ENCODE measurements at places on chromosomes 1 and 21.
A peak's percentile ranks its signal among the peaks of the same experiment; 100 is the strongest.

GRCh38 chr1:10693497-10694273, 102.8 kb downstream of the CASZ1 start:
- peak; percentile 66 for DNase-seq

DNA sequence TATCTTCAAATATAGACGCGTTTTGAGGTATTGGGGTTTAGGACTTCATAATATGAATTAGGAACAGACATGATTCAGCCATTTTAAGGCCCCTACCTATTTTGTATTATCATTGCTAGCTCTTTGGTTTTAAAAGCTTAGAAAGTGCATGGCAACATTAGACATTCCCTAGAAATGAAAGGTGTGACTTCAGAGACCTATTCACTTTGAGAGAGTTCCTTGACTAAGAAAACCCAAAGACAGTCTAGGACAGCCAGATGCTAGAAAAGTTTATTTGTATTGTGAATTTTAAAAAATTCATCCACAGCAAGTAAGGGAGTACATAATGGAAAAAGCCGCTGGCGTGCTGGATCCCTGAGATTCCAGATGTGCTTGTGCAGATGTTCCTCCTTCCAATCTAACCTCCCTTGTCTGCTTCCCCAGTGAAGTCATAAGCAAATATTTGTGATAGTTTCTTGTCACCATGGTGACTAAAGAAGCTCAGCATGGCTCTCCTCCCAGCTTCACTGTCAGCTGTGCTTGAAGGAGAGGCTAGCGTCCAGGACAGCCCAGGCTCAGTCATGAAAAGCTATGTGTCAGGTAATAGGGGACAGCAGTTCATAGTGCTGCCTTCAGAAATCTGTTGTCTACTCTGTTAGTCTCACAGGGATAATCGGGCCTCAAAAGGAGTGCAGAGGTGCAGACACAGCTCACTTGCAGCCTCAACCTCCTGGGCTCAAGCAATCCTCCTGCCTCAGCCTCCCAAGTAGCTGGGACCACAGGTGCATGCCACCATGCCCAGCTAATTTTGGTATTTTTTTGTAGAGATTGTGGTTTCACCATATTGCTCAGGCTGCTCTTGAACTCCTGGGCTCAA, 34.8 kb downstream of the KPNA6 start:
- DNase-seq, result no peak

- DNase-seq, result no peak
Observed at GRCh38 chr1:22753481-22753971, 42.9 kb downstream of the EPHB2 start.

GRCh38 chr1:238653693-238654321, 732.6 kb upstream of the CHRM3 start:
- no peak for DNase-seq

- no peak for DNase-seq
Observed at GRCh38 chr1:99786751-99787501, 20.5 kb upstream of the FRRS1 start.

- no peak for DNase-seq
Observed at GRCh38 chr1:93829061-93829460, 49.9 kb downstream of the DNTTIP2 start.

Data from aorta (tissue), 5 donors.